ENCODE measurements at places on chromosomes 16 and 17.

DNA sequence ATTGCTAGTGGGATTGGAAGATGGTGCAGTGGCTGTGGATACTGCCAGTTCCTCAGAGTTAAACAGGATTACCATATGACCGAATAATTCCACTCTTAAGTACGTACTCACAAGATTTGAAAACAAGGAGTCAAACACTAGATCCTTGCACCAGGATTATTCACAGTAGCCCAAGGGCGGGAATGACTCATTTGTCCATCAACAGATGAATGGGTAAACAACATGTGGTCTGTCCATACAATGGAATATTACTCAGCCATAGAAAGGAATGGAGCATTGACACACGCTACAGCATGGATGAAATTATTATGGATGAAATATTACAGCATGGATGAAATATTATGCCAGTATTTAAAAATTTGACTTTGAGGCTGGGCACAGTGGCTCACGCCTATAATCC, 9.1 kb upstream of the MAPK8IP3 start:
- DNase-seq, result no peak

GRCh38 chr16:73543331-73543969, 495.5 kb upstream of the ZFHX3 start:
- DNase-seq, result no peak

DNA sequence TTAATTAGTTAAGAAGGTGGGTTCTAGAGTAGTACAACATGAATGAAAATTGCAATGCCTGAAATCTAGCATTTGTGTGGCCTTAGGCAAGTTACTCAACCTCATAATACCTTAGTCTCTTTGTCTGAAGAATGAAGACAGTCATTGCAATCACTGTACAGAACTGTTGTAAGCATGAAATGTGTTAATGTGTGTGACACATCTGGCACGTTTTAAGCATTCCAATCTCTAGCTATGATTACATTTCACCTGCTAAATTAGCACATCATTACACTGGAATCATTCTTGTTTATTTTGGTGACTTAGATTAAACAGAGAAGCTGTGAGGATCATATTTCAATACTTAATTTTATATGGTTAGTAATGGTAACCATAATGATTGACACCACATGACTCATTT, 629.7 kb upstream of the KIF2B start:
- DNase-seq, result no peak

- no peak for DNase-seq
Observed at GRCh38 chr17:66540131-66540781, 237.8 kb downstream of the PRKCA start.

DNA sequence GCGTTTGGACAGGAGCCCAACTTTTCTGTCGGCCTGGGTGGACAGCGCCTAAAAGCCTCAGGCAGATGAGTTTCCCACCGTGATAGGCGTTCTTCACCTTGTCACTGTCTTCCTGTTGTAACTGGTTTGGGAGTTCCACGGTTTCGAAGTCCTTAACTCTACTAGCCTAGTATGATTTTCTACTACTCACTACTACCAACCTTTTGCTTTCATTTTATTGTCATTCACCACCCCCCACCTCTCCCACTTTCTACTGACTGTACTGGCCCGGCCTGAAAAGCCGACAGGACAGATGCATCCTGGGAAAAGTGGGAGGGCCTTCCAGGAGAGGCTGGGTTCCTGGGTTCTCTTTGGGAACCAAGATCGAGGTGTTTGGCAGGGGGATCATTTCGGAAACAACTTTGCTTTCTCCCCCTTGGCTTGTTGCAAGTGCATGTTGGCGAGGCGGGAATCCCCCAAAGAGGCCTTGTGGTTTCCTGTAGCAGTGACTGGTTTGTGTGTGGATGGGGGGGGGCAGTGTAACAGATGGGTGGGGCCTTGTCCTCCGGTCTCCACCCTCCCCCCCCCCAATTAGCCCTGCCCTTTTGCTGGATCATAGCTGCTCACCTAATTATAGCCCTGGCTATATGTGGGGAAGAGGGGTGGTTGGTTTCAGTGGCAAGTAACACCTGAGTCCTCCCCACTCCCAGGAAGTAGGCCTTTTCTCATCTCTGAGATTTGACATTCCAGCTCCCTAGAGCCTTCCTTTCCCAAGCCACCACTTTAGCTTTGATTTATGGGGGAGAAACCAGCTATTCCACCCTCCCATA, 1.4 kb downstream of the EIF5A start:
- peak; percentile 79 for DNase-seq

DNA sequence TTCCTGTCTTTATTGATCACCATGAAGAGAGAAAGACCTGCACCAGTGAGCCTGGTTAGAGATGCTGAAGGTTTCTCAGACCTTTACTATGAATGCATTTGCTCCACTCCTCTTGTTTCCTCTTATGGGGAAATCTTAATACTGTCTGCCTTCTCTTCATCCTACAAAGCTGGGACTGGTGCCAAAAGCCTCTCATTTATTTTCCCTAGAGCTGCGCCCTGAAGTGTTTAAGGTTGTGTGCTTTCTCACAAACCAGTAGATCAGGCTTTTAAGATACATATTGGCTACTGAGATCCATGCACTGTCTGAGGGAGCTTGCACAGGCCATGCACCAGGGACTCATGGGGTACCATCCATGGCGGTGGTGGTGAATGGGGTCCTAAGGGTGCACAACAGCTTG, 286.1 kb upstream of the PMFBP1 start:
- DNase-seq, result no peak
